OCI-M1 (cell line): ENCODE measurements at places on chromosomes 12 and 14.
A peak's percentile ranks its signal among the peaks of the same experiment; 100 is the strongest.

DNA sequence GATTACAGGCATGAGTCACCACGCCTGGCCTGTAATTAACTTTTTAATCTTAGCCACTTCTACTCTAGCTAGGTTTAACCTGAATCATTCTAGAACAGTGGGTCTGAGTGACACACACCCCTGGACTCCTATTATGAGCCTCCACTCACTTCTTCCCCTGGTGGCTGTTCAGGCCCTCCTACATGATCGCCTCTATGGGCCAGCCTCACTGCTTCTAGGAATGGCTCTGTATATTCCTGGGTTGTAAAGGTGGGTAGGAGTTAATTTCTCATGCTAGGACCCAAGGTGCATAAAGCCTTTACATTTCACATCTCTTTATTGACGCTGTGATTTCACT lies 8.0 kb upstream of the RNU6-8 start:
- DNase-seq: no peak

GRCh38 chr12:94644141-94644979 lies 6.0 kb downstream of the TMCC3 start:
- DNase-seq: no peak

DNA sequence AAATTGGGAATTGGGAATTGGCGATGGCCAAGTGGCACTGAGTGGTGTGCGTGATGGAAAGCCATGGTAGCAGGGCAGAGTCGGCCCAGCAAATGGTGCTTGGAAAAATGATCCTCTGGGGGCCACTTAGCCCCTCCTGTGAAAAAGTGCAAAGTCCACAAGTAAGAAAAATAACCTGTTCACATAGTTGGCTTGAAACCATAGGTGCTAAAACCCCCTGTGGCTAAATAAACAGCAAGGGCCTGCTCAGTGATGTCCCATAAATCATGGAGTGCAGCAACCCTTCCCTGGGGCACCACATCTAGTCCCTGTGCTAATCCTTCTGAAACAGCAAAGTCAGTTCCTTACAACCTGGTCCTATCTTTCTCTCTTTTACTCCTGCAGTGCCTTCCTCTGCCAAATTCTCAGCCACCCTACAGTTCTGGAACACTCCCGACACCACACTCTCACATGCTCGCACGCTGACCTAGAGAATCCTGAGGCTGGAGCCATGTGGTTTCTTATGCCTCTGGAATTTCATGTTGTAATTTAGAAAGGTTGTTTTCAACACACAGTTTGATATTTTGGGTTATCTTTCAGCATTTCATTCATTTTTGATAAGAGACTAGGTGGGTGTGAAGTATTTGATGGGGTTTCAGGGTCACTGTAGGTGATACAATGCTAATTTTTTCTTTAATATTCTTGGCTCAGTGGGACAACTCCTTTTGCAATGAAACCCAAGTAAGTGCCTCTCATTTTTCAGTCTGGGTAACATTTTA lies 123.6 kb downstream of the SMOC1 start:
- DNase-seq: no peak

GRCh38 chr14:36585100-36585499 lies 2.7 kb upstream of the NKX2-8 start:
- no peak for DNase-seq

- DNase-seq: peak; percentile 64
Observed at GRCh38 chr12:101877806-101878242, 444 bp downstream of the DRAM1 start.

GRCh38 chr12:112616469-112617152 lies 174.9 kb upstream of the RPH3A start:
- no peak for DNase-seq

DNA sequence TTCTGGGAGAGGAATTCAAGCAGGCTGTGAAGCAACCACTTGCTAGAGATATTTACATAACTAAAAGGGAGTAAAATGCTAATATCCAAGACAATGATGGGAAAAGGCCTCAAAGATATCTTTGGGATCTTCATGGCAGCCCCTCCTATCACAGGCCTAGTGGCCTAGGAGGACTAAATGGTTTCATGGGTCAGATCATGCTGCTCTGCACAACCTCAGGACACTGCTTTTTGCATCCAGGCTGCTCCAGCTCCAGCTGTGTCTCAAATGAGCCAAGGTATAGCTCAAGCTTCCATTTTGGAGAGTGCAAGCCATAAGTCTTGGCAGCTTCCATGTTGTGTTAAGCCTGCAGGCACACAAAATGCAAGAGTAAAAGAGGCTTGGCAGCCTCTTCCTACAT lies 195.6 kb upstream of the SSTR1 start:
- no peak for DNase-seq

- no peak for DNase-seq
Observed at GRCh38 chr14:91291786-91292405, 47.4 kb upstream of the GPR68 start.

GRCh38 chr14:20219033-20219432 lies 4.5 kb upstream of the OR11H6 start:
- DNase-seq: peak; percentile 8

DNA sequence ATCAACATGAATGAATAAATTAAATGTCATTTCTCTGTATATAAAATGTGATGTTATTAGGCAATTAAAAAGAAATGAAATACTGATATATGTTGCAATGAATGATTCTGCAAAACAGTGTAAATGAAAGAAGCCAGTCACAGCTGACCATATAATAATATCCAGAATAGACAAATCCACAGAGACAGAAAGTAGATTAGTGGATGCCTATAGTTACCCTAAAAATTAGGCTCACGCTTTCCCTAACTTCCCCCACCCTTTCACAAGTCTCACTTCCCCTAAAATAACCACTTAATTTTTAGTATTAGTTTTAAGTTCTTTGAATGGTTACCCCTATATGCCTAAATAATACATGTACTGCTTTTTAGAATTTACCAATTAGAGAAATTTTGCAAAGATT lies 348.9 kb upstream of the FAR2 start:
- no peak for DNase-seq

DNA sequence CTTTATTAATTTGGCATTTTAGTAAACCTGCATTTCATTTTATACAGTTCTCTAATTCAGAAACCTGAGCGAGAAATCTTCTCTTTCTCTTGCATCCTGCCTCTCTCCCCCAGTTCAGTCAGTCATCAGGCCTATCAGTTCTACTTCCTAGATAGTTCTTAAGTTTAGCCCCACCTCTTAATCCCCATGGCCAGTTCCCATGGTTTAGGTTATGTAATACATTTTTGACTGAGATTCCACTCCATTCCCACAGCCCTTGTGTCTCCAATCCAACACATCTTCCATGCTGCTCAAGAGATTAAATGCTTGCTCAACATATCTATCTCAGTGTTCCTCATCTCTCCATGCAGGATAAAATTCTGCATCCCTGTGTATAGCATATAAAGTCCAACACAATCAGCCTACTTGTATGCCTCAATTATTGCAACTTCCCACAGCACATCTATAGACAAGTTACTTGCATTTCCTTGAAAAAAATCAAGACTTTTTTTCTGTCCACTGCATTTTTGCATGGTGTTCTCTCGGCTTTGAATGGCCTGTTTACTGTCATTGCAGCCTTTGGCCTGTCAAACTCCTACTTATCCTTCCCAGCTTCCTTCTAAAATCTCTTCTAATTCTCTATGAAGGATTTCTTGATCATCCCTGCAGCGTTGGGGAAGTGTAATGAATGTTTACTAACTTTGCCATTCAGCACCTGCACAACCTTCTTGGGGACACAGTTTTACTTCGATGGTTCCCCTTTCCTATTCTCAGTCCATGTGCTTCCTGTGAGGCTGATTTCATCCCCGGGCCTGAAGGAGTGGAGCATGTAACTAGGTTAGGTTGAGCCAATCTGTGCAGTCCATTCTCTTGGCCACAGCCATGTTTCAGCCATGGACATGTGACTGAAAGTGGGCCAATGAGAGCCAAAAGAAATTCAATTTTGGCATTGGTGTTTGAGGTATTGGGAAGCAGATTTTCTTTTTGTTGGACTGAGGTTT lies 80.8 kb downstream of the DACT1 start:
- no peak for DNase-seq

GRCh38 chr12:25025260-25025659 lies 76.4 kb upstream of the BCAT1 start:
- no peak for DNase-seq

DNA sequence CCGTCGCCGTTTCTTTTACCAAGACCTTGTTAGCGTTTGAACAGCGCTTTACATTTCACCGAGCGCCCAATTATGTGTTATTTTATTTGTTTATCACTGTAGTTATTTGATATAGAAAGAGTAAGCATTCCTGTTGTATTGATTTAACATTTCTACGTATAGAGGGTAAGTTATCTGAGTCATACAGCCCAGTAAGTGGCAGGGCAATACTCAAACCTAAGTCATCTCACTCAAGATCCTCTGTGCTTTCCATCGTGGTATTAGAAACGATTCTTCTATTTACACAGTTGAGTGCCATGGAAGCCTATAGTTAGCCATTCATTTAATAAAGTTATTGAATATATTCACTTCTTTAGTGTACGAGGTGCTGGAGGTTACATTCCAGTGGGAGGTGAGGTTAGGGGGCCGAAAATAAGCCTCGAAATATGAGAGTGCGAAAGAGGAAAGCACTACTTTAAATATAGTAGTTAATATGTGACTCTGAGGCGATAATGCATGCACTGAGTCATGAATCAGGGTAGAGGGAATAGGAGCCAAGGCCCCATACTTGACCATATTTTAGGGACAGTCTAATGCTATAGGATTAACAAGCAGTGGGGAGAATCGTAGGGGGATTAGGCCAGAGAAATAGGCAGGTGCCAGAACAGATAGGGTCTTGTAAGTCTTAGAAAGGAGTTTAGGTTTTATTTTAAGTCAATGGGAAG lies 629 bp downstream of the RAD51AP1 start:
- DNase-seq: peak; percentile 50

DNA sequence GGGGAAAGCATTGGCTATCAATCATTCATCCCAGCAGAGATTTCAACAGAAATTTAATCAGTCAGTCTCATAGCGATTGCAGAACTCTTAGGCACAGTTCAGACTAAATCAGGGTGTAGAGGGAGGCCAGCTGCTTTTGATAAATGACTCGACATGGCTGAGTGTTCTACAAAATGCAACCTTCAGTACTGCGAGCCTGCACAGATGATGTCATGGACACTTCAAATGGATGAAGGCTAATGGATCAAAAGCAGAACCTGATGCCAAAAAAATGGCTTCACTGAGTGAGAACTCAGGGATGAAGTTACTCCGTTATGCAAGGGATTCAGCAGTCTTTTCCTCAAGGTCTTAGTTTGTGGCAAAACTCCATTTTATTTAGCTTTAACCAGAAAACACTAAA lies 167.3 kb downstream of the DACT1 start:
- DNase-seq: no peak

DNA sequence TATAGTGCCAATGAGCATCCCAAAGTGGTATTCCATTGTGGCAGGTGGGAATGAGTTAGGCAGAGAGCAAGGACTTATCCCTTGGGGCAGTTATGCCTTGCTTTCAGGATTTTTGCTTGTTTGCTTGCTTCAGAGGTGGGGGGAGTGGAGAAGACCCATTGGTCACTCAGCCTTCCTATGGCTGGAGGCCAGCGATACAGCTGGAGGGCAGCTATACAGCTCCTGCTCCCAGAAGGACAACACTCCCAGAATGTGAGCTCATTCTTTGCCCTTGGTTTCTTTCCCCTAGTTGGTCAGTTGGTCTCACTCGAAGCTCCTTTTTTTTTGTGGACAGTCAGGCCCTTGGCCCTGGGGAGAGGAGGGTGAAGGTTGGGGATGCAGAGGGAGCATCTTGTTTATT lies 14.5 kb downstream of the KRT83 start:
- no peak for DNase-seq

- DNase-seq: no peak
Observed at GRCh38 chr12:92505254-92506231, 197.2 kb upstream of the PLEKHG7 start.

GRCh38 chr14:104891664-104892530 lies 26.8 kb downstream of the CEP170B start:
- no peak for DNase-seq

DNA sequence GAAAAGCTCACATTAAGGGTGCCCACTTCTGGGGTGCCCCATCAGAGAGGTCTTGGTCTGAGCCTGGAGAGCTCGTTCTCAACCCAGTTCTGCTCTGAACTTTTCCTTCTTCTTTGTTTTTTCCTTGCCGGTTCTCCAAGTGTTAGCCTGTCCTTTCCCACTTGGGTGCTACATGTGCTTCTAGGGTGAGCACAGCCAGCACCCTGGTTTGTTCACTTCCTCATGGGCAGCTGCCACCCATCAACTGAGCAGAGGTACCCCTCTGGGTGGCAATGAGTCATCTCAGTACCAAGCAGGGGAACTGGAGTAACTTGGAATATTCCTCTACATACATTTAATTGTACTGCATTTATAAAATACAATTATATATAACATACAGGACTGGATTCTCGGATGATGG lies 3.9 kb upstream of the SYNE3 start:
- DNase-seq: no peak

DNA sequence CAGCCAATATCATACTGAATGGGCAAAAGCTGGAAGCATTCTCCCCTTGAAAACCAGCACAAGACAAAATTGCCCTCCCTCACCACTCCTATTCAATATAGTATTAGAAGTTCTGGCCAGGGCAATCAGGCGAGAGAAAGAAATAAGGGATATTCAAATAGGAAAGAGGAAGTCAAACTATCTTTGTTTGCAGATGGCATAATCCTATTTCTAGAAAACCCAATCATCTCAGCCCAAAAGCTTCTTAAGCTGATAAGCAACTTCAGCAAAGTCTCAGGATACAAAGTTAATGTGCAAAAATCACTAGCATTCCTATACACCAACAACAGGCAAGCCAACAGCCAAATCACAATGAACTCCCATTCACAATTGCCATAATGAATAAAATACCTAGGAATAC lies 21.0 kb upstream of the ANP32D start:
- peak; percentile 95 for DNase-seq

GRCh38 chr12:32265456-32265855 lies 133.9 kb upstream of the FGD4 start:
- no peak for DNase-seq

- no peak for DNase-seq
Observed at GRCh38 chr14:95362138-95362494, 42.4 kb upstream of the CLMN start.

- peak; percentile 3 for DNase-seq
Observed at GRCh38 chr14:64688031-64688430, 16.2 kb upstream of the PLEKHG3 start.

DNA sequence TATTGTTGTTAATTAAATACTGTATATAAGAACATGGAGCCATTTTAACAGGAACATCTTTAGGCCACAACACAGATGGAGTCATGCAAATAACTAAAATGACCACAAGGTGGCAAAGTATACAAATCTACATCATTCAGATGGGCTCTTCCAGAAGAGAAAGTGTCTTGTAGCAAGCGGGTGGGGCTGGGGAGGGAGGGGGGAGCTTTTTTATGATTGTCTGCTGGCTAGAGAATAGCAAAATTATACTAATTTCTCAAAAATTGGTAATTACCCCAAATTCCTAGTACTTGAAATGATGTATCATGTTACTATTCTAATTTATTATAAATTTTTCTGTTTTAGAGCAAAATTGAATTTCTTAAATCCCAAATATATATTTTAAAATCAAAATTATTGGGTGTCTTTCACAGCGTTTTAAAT lies 378.7 kb downstream of the PRKD1 start:
- DNase-seq: peak; percentile 78

DNA sequence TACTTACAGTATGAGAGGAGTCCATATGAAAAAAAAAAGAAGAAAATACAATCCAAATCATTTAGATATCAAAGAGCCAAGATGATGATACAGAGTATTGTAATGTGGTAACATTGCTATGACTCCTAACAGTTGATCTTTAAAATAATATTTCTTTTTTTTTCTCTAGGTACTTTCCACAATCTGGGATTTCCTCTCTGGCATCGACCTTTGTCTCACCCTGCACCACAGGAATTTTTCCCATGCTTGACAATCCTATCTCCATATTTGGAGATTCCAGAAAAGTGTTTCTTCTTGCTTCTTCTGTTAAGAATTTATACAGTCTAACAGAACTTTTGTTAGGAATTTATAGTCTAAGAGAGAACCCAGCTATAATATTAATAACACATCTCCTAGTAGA lies 184.4 kb downstream of the ITPR2 start:
- no peak for DNase-seq
